ENCODE measurements at places on chromosomes 7 and 10.

- DNase-seq: no peak
Observed at GRCh38 chr7:68503400-68503799, 1094.9 kb upstream of the AUTS2 start.

- no peak for DNase-seq
Observed at GRCh38 chr10:8076933-8077332, 22.4 kb downstream of the GATA3 start.

DNA sequence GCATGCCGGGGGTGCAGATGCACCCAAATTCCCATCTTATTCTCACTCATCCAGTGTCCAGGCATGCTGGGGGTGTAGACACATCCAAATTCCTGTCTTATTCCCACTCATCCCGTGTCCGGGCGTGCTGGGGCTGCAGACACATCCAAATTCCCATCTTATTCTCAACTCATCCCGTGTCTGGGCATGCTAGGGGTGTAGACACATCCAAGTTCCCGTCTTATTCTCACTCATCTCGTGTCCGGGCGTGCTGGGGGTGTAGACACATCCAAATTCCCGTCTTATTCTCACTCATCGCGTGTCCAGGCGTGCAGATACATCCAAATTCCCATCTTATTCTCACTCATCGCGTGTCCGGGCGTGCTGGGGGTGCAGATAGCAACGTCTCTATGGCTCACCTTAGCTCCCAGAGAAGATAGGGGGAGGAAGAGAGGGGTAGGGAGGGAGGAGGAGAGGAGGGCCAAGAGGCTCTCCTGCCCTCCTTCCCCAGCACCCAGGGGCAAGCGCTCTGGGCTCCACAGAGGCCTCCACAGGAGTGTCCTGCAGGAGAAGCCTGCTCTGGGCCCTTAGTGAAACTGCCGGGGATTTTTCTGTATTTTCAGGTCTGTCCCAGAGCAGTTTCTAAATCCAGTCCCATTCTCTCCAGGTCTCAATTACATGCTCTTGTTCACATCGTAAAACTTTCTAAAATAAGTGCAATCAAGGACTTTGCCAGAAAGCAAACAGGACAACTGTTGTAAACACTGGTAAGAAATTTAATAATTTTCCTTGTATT lies 210.8 kb downstream of the DIP2C start:
- DNase-seq: no peak

DNA sequence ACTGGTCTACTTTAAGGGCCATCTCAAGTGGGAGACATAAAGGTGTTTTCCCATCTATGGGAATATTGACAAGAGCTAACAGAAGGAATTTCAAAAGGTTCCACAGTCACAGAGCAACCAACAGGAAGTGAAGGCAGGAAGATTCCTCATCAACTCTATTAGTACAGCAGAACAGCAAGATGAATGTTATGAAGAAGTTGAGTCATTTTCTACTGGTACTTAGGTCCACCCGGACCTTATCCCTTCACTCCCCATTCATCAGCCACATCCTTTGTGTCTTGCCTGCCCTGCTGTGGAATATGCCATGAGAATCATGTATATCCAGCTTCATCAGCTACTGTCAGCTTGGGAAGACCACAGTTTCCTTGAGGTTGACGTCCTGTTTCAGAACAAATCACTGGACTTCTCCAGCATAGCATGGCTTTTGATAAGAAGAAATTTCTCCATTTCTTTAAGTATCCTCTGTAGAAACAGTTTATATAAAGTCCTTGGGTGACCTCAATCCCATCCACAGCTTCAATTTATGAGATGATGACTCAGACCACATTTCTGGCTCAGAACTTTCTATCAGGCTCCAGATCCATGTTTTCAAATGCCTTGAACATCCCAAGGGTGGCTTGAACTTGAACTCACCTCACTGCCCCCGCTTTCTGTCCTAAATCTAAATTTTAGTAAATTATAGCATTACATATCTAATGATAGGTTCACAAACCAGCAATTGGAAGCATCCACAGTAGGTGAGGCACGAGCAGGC lies 84.9 kb upstream of the AGK start:
- no peak for DNase-seq

GRCh38 chr10:75371010-75371409 lies 30.6 kb downstream of the ZNF503 start:
- no peak for DNase-seq

DNA sequence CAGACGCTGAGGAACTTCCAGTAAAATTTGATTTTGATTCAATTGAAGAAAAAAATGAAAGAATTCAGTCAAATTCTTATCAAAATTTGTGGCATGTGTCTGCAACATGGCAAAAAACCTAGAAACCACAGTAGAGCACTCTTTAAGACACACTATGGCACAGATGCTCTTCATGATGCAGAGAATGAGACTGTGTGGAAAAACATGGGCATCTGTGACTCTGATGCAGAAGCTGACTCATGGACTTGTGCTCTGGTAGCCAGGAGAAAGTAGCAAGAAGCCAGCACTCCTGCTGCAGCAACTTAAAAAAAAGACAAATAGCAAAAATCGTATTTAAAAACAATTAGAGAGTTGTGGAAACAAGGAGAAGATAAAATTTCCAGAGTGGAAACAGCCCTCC lies 8.9 kb upstream of the KCNK18 start:
- no peak for DNase-seq

DNA sequence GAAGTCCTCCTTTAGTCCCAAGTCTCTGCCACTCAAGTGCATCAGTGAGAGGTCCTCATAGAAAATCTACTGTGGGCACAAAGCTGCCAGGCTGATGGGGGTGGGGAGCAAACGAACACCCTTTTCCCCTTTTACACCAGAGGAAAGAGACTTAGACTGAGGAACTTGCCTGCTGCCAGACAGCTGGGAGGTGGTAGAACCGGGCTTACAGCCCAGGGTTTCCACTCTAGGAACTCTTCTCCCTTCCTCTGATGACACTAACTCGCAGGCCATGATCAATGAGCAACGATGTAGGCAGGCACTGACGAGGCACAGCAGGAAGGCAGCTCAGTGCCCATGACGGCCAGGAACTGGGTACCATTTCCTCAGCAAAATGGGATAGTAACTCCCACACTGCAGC lies 11.0 kb upstream of the SH2D4B start:
- no peak for DNase-seq

DNA sequence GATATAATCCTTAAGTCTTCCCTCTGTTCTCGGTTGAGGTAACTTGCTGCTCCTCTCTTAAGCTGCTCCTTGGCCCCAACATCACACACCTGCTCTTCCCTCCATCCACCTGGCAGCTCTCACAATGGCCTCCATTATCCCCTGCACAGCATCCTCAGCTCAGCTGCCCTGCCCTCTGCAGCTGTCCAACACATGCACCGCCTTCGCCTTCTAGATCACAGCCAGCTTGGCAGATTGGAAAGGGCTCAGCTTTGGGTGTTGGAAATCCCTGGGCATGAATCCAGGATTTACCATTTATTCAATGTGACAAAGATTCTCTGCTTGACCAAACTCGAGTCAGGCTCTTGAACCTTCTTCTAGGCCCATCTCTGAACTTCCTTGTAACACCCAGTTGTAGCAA lies 20.6 kb downstream of the RGR start:
- no peak for DNase-seq

GRCh38 chr7:115198143-115198542 lies 276.2 kb downstream of the MDFIC start:
- DNase-seq: no peak

Measured in aorta (tissue), 5 donors.